ENCODE measurements at places on chromosomes 5 and 9. TPM values are rescaled to one million over a fixed set of nuclear protein-coding genes. Genes with fewer than 3 reads are reported as not detected.

GRCh38 chr9:111096051-111096450, 57.8 kb upstream of the LPAR1 start:
- no peaks in the 10 kb centered on the region for H3K27me3 ChIP-seq
- no peaks in the 10 kb centered on the region for H3K4me1 ChIP-seq
- no peak overlapping the region for H3K27ac ChIP-seq
- H3K36me3 ChIP-seq = no peaks in the 10 kb centered on the region

DNA sequence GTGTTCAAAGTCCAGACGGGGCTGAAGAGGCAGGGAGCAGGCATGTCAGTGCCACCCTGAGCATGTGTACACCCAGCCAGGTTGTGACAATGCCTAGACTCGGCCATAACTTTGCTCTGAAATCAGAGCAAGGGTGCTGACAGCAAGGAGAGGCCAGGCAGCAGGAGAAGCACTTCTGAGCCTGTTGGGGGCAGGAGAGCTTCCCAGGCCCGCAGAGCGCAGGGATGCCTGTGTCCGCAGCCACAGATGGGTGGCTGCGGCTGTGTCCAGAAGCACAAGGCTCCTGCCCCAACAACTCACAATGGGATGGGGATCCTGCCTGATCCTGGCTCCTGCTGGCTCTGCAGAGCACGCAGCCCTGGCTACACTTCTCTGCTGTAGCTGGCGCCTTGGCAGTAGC, 373.9 kb downstream of the CHSY3 start:
- H3K36me3 ChIP-seq = no peaks in the 10 kb centered on the region
- peaks cover 27% of the 10 kb centered on the region for H3K4me1 ChIP-seq
- H3K4me3 ChIP-seq = no peak overlapping the region

GRCh38 chr5:3430691-3431090, 164.9 kb upstream of the IRX1 start:
- H3K27ac ChIP-seq = no peak overlapping the region
- DNase-seq = no peak
- no peaks in the 10 kb centered on the region for H3K36me3 ChIP-seq
- no peaks in the 10 kb centered on the region for H3K27me3 ChIP-seq

- H3K27me3 ChIP-seq = no peaks in the 10 kb centered on the region
- peak overlapping the region; percentile 58 for H3K27ac ChIP-seq
- peak overlapping the region; percentile 93 for H3K4me3 ChIP-seq
- H3K4me1 ChIP-seq = peaks cover 37% of the 10 kb centered on the region
Observed at GRCh38 chr9:132077881-132078698, 1.6 kb downstream of the MED27 start.

- no peaks in the 10 kb centered on the region for H3K4me1 ChIP-seq
- no peak for DNase-seq
- H3K36me3 ChIP-seq = no peaks in the 10 kb centered on the region
- no peak overlapping the region for H3K4me3 ChIP-seq
- no peaks in the 10 kb centered on the region for H3K27me3 ChIP-seq
Observed at GRCh38 chr5:93403141-93403928, 177.7 kb downstream of the NR2F1-AS1 start.

DNA sequence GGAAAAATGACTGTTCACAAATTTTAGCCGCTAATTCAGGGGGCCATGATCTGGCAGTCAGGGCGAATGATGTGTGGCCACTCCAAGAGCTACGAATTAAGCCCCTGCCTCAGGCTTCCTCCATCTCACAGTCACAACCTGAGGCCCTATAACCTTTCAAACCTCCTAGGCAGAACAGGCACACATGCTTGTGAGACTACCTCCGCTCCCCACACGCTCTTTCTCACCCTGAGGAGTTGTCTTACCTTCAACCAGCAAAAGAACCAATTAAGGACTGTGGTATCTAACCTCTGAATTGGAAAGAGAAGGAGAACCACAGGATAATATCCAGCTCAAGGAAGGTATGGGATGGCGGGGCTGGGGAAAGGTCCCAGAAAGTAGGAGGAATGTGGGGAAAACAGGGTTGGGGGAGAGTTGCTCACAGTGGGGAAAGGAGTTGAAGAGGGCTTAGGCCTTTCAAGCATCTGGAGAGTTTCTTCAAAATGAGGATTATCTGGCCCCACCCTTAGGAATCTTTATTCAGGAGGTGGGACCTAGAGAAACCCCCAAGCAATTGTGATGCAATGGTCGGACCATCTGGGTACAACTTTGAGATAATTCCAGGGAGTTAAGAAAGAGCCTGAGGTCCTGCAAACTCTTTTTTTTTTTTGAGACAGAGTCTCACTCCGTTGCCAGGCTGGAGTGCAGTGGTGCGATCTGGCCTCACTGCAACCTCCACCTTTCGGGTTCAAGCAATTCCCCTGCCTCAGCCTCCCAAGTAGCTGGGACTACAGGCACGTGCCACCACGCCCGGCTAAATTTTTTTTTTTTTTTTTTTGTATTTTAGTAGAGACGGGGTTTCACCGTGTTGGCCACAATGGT, 5.5 kb downstream of the PCDH1 start:
- no peak for DNase-seq
- no peaks in the 10 kb centered on the region for H3K36me3 ChIP-seq

DNA sequence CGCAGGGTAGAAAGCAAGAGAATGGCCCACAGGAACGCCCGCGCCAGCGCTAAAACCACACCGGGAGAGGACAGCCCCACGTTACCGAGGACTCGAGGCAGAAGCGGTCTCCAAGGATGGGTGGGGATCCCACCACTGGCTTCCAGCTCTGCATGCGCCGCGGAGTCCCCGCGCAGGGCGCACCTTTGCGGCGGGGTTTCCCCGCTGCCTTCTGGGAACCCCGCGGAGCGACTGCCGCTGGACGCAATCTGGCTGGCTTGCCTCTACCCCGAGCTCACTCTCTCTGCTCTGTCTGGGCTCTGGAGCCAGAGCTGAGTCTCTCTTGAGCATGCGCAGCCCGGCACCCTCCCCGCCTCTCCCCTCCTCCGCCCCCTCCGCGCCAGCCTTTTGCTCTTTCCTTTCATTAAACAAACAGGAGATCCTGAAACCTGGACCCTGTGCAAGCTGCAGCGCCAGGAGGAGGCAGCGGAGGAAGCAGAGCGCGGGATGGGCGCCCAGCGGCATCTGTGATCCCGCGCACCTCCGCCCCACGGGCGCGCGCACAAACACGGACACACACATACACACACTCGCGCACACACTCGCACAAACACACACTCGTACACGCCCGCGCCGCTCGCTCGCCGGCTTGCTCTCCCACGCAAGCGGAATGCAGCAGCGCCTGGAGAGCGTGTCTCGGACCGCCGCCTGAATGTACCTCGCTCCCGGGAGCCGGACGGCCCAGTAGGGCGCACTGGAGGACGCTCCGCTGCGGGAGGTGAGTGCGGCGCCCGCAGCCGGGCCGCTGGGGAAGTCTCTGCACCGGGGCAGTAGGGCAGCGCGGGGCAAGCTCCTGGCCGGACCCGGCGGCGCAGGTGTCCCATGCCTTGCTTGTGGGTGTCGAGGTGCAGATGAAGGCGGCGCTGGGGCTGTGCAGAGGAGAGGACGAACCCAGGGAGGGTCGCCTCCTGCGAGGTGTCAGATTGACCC, at the start of gene PLPPR1:
TSS of gene PLPPR1 (plus strand) at position 382 of the 969 bp plus-strand sequence.
- DNase-seq = no peak
- H3K27ac ChIP-seq = no peak within 1 kb of the TSS
- H3K36me3 ChIP-seq = no peaks in the 10 kb centered on the region
- no peaks in the 10 kb centered on the region for H3K4me1 ChIP-seq

- DNase-seq = no peak
- no peak overlapping the region for H3K27ac ChIP-seq
- no peaks in the 10 kb centered on the region for H3K27me3 ChIP-seq
Observed at GRCh38 chr5:80644900-80645299, 9.6 kb upstream of the MSH3 start.

GRCh38 chr5:79181419-79182022, 54.4 kb upstream of the JMY start:
- no peaks in the 10 kb centered on the region for H3K4me1 ChIP-seq
- H3K4me3 ChIP-seq = no peak overlapping the region
- no peaks in the 10 kb centered on the region for H3K36me3 ChIP-seq
- no peak overlapping the region for H3K27ac ChIP-seq

DNA sequence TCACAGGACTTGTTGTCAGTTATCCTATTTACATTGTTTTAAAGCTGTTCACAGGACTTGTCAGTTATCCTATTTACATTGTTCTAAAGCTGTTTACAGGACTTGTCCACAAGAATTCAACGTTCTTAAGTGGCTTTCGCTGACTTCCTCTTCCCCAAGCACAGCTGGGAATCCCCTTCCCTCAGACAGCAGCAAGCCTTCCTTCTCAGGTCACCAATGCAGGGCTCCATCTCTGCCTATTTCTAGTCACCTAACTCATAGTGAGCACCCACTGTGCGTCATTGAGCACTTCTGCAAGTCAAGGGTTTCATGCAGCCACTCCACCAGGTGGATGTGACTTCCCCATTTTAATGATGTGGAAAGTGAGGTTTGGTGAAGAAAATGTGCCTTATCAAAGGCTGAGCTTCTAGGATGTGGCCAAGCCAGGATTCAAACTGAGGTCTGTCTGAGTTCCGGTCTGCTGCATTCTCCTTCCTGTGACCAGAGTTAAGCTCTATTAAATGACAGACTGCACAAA, 109.8 kb upstream of the ZNF462 start:
- no peaks in the 10 kb centered on the region for H3K36me3 ChIP-seq
- H3K4me3 ChIP-seq = no peak overlapping the region
- no peak for DNase-seq
- no peaks in the 10 kb centered on the region for H3K4me1 ChIP-seq
- no peaks in the 10 kb centered on the region for H3K27me3 ChIP-seq

DNA sequence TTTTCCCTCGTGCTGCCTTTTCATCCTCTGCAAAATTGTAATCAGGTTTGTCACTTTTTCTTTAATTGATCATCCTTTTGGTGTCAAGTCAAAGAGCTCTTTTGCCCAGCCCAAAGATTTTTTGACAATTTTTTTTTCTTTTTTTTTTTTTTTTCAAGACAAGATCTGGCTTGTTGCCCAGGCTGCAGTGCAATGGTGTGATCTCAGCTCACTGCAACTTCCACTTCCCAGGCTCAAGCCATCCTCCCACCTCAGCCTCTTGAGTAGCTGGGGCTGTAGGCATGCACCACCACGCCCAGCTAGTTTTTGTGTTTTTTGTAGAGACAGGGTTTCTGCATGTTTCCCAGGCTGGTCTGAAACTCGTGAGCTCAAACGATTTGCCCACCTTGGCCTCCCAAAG, 36.7 kb downstream of the CDK7 start:
- no peaks in the 10 kb centered on the region for H3K4me1 ChIP-seq
- no peak for DNase-seq
- no peak overlapping the region for H3K27ac ChIP-seq
- no peaks in the 10 kb centered on the region for H3K27me3 ChIP-seq
- no peak overlapping the region for H3K4me3 ChIP-seq
- H3K36me3 ChIP-seq = peaks cover 23% of the 10 kb centered on the region

GRCh38 chr5:170315154-170315553, 17.6 kb upstream of the LCP2 start:
- H3K36me3 ChIP-seq = no peaks in the 10 kb centered on the region
- no peak overlapping the region for H3K4me3 ChIP-seq
- peaks cover 13% of the 10 kb centered on the region for H3K4me1 ChIP-seq
- H3K27me3 ChIP-seq = no peaks in the 10 kb centered on the region

GRCh38 chr9:125479846-125480615, 218.4 kb downstream of the GAPVD1 start:
- peaks cover 4% of the 10 kb centered on the region for H3K4me1 ChIP-seq
- H3K4me3 ChIP-seq = no peak overlapping the region
- DNase-seq = no peak
- H3K27ac ChIP-seq = no peak overlapping the region

Gene UBLCP1
- 15.6 TPM for total RNA-seq

Gene NOXA1
- 9.6 TPM for total RNA-seq

Gene TNC
- 87.1 TPM for total RNA-seq

Gene REEP2
- 11.5 TPM for total RNA-seq

Gene RAI14
- 80.1 TPM for total RNA-seq

Gene RMRP
- 1,550 TPM for total RNA-seq

Gene SELENOP
- total RNA-seq = 302 TPM

Gene GRXCR2
- total RNA-seq = not detected

Measured in thoracic aorta (tissue), 2 donors.